ENCODE measurements at places on chromosomes 5 and 9.

- no peak for DNase-seq
Measured at GRCh38 chr9:99573085-99573484, 248.6 kb upstream of the NR4A3 start.

- DNase-seq = no peak
Measured at GRCh38 chr5:590346-590745, 21.8 kb upstream of the CEP72 start.

- no peak for DNase-seq
Measured at GRCh38 chr5:57085306-57086081, 88.4 kb upstream of the GPBP1 start.

DNA sequence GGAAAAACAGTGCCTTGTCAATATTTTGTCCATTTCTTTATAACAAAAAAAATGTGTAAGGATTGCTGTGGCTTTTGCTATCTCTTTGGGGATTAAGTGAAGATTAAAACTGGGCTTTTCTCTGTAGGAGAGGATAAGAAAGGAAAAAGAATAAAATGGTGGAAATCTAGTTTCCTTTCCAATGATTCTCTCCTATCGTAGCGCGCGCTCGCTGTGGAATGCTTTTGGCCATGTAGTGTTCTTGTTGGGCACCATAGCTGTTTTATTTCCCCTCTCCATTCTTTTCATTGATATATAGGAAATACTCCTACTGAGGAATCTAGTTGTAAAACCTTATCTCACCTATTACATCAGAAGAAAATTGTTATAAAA lies 1.5 kb downstream of the STXBP1 start:
- DNase-seq = no peak

GRCh38 chr5:115460472-115460871 lies 84.1 kb downstream of the FEM1C start:
- DNase-seq = no peak

GRCh38 chr5:43190755-43191603 lies 1.0 kb upstream of the NIM1K start:
- DNase-seq = no peak

DNA sequence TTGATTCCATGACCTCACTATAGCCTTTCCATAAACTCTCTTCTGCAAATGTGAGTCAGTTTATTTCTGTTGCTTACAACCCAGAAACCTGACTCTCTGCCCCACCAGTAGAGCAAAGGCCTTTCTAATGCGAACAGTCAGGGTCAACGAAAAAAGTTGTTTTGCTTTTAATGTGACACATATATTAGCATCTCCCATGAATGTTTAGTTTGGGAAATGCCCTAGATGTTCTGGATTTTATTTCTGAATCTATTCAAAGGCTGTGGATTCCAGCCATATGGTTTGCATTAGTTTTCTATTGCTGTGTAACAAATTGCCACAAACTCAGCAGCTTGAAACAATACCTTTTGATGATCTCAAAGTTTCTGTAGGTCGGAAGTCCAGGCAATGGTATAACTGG lies 193.5 kb downstream of the GNA14 start:
- no peak for DNase-seq
